NCI-H526 (cell line): ENCODE measurements at places on chromosomes 5 and 9.

DNA sequence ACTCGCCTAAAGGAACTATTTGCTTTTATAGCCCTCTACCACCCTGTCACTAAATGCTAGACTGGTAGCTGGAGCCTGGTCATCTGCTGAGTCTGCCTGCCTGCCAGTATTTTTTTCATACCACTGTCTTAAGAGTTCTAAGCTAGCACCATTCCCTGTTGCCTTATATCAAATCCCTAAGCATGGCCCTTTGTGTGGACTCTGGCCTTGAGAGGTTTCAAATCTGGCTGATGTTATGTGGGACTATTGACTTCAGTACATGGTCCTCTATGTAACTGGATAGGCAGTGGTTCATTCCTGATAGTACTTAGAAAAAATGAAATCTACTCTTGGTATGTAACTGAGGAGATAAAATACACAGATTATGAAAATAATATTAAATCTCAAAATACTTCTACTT lies 103.5 kb downstream of the PLCXD3 start:
- no peak for DNase-seq

- DNase-seq = no peak
These were observed 865.0 kb upstream of the ACO1 start for GRCh38 chr9:31519424-31519823.

GRCh38 chr5:20486826-20487225 lies 498.8 kb upstream of the CDH18 start:
- DNase-seq = no peak

DNA sequence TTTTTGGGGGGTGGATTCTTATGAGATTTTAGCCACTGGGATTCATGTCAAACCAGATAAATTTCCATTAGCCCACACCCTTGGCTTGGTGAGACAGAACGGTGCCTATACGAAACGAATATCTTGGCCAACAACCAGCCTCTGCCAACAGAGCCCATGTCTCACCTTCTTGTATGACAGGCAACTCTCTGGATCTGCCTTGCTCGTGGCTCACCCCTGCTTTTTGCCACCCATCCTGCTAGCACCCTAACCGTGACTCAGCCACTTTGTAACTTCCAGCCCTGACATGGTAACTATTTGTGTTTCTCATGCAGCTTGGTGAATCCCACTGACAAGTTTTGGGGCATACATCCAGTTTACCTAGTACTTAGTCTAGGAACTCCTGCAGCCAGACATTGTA lies 457.0 kb downstream of the SPATA31D1 start:
- DNase-seq = no peak

DNA sequence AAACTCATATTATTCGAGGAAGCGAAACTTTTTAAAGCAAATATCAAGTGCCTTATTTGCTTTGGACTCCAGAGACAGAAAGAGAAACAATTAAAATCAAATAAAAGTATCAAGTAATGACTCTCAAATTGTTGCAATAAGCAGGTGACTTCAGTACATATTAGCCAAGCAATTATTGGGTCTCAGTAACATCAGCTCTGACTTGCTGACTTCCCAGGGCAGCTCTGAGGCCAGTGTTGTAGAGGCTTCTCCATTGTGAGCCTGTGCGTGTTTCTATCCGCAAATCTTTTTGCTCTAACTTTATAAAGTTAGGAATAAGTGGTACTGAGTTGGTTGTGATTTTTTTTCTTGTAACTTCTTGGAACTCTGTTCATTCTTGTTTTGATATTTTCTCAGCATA lies 186.8 kb upstream of the PRLR start:
- DNase-seq = no peak

DNA sequence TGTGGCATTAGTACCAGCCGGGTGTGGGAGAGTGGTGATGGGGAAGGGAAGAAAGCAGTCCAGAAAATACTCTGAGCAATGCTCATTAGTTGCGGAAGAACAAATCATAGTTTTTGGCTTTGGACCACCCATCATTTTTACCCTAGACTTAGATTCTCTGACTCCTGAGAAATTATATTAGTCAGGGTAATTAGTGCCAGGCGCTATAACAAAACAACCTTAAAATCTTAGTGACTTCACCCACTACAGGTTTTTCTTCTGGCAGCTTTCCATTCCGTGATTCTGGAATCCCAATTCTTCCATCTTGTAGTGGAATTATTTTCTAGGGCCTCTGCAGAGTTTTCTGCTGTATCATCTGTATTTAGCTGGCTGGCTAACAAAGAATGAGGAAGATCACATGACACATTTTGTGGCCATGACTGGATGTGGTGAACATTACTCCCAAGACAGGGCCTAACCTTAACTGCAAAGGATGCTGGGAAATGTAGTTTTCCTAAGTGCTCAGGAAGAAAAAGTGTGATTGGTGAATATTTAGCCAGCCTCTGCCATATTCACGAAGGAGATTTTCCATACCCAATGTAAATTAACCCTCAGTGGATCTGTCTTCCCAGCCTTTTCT lies 373.0 kb upstream of the MEF2C start:
- DNase-seq = peak; percentile 3

DNA sequence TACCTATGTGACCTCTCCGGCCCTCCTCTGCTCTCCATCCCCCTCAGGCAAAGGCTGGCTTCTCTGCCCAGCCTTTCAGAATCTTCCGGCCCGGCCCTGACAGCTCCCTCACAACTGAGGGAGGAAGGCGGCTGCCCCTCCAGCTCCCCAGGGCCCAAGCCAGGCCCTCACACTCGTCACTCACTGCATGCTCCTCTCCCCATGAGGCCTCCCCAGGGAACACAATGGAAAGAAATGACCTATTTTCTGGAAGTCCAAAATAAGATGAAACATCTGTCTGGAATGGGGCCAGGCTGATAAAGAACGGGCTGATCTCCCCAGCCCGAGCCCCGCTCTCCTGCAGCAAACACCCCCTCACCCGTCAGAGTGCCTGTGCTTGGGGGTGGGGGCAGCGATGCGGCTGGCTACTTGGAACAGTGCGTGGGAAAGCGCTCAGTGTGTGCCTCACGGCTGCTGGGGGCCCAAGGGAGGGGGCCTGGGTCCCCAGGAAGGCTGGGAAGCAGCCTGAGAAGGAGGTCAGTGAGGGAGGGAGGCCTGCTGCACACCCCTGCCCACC lies 11.3 kb downstream of the PDGFRB start:
- DNase-seq = no peak

- DNase-seq = no peak
These were observed 58.5 kb downstream of the LIFR start for GRCh38 chr5:38497946-38498345.

- no peak for DNase-seq
These were observed 11.3 kb upstream of the NUP214 start for GRCh38 chr9:131114084-131114535.

- DNase-seq = no peak
These were observed 37.1 kb downstream of the AGXT2 start for GRCh38 chr5:35010676-35011075.

GRCh38 chr9:30504502-30504905 lies 1879.9 kb upstream of the ACO1 start:
- no peak for DNase-seq

GRCh38 chr5:116559673-116560164 lies 14.9 kb downstream of the SEMA6A start:
- DNase-seq = no peak

GRCh38 chr9:133505901-133506652 lies 18.7 kb downstream of the MYMK start:
- DNase-seq = no peak
